ENCODE measurements at places on chromosomes 2 and 18.

DNA sequence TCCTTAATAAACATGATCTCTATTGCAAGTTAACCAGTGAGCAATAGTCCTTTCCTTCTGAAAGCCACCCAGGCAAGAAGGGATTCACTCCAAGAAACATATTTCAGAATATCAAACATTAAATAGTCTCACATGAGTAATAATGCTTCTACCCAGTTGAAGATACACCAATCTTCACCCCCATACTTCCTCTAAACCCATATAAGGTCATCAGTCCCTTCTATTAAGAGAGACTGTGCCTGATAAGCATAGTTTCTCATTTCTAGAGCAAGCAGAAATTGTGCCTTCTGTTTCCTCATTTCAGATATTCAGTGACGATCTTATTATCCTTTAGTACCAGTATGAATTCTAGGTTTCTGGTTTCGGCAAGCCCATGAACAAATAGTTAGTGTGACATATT is 64.6 kb downstream of the DSEL start:
- no peaks in the 10 kb centered on the region for H3K27me3 ChIP-seq
- no peak overlapping the region for H3K4me3 ChIP-seq
- H3K36me3 ChIP-seq: no peaks in the 10 kb centered on the region
- DNase-seq: no peak
- no peak overlapping the region for H3K27ac ChIP-seq

DNA sequence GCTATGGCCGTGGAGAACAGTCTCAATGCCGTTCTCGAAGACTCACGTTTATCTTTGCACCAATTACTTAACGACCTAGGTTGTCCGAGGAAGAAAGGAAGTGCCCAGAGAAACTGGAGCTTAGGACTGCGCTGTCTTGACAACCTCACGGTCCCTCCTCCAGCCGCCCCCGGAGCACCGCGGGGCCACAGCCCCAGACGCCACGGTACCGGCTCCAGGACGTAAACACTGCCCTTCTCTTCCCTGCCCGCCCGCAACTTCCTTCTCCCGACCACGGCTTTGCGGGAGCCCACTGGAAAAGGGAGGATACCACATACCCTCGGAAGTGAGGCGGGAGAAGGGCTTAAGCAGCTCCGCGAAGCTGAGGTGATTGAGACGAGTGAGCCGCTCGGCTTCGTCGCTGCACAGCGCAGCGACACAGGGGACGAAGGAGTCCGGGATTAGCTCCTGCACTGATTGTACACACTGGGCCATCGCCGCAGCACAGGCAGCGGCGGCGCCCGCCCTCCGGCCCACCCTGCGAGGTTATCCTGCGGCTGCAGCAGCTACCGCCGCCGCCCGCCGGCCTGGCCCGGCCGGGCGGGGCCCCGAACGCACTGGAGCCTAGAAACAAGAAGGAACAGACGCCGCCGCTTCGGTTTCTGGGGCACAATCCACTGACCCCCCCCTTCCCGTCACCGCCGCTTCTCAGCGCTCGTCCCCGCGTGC is 483 bp downstream of the TRAPPC8 start:
- peak overlapping the region; percentile 93 for H3K27ac ChIP-seq
- peaks cover 13% of the 10 kb centered on the region for H3K4me1 ChIP-seq
- DNase-seq: peak; percentile 17
- H3K4me3 ChIP-seq: peak overlapping the region; percentile 91

DNA sequence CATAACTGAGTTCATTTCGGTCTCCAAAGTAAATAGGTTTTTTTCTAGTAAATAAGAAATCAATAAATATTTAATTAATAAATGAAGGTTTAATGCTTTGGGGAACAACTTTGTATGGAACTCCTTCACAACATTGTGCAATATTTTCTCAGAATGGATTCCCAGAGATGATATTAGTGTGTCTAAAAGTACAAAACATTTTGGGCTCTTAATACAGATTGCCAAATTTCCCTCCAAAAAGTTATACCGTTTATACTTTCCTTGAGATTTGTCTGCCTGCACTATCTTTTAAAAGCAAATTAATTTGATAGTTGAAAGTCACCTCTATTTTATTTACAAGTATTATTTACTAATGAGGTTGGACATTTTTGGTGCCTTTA is 151.8 kb downstream of the FAM161A start:
- H3K4me3 ChIP-seq: no peak overlapping the region
- no peaks in the 10 kb centered on the region for H3K4me1 ChIP-seq
- no peaks in the 10 kb centered on the region for H3K27me3 ChIP-seq
- no peak overlapping the region for H3K27ac ChIP-seq

GRCh38 chr18:23986600-23987359 is 27.8 kb upstream of the TTC39C start:
- H3K27me3 ChIP-seq: no peaks in the 10 kb centered on the region
- no peaks in the 10 kb centered on the region for H3K36me3 ChIP-seq
- H3K27ac ChIP-seq: no peak overlapping the region
- no peak for DNase-seq
- no peak overlapping the region for H3K4me3 ChIP-seq
- peaks cover 8% of the 10 kb centered on the region for H3K4me1 ChIP-seq

GRCh38 chr18:741931-742512 is 29.6 kb upstream of the ENOSF1 start:
- no peak overlapping the region for H3K4me3 ChIP-seq
- peaks cover 21% of the 10 kb centered on the region for H3K36me3 ChIP-seq
- H3K27ac ChIP-seq: no peak overlapping the region
- no peaks in the 10 kb centered on the region for H3K27me3 ChIP-seq

GRCh38 chr2:235577404-235578330 is 83.8 kb downstream of the AGAP1 start:
- no peaks in the 10 kb centered on the region for H3K36me3 ChIP-seq
- peak overlapping the region; percentile 91 for H3K27ac ChIP-seq
- peaks cover 50% of the 10 kb centered on the region for H3K4me1 ChIP-seq
- peak; percentile 54 for DNase-seq

DNA sequence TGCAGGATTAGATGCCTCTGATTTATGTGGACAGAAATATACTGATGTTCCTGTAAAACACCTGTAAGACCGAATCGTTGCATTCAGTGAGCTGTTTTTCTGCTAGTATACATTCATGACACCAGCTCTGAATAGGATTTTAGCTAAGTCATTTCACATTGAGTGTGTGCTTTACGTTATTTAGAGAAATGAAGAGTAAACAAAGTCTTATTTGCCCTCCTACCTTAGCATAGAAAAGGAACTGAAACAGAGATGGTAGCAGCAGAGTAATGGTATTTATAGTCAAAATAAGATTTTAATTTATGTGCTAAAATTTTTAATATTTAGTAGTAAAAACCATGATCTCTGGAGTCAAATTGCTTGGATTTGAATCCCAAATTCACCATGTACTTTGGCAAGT is 168.0 kb downstream of the CERS6 start:
- no peaks in the 10 kb centered on the region for H3K27me3 ChIP-seq
- no peaks in the 10 kb centered on the region for H3K4me1 ChIP-seq
- DNase-seq: no peak
- no peaks in the 10 kb centered on the region for H3K36me3 ChIP-seq
- H3K27ac ChIP-seq: no peak overlapping the region

DNA sequence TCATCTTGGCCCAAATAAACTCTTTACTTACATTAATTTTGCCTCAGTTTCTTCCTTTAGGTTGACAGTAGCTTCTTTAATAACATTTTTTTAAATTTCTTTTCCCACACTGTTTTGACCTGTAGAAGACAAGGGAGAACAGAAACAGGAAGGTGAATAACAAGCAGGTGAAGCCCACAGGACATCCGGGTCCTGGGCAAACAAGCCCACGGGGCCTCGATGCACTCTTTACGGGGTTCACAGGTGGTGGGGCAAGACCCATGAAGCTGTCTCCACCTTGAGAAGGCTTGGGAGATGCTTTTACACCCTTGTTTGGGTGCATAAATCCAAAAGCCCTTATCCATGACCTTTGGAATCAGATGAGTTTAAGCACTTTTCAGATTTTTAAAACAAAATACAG is 301.0 kb upstream of the MGAT5 start:
- H3K27me3 ChIP-seq: no peaks in the 10 kb centered on the region
- H3K27ac ChIP-seq: no peak overlapping the region
- DNase-seq: no peak
- H3K4me3 ChIP-seq: no peak overlapping the region

- H3K27ac ChIP-seq: no peak overlapping the region
- H3K4me3 ChIP-seq: no peak overlapping the region
- H3K27me3 ChIP-seq: no peaks in the 10 kb centered on the region
- H3K4me1 ChIP-seq: peaks cover 3% of the 10 kb centered on the region
- H3K36me3 ChIP-seq: peaks cover 35% of the 10 kb centered on the region
Observed at GRCh38 chr2:46950314-46950713, 34.7 kb upstream of the MCFD2 start.

DNA sequence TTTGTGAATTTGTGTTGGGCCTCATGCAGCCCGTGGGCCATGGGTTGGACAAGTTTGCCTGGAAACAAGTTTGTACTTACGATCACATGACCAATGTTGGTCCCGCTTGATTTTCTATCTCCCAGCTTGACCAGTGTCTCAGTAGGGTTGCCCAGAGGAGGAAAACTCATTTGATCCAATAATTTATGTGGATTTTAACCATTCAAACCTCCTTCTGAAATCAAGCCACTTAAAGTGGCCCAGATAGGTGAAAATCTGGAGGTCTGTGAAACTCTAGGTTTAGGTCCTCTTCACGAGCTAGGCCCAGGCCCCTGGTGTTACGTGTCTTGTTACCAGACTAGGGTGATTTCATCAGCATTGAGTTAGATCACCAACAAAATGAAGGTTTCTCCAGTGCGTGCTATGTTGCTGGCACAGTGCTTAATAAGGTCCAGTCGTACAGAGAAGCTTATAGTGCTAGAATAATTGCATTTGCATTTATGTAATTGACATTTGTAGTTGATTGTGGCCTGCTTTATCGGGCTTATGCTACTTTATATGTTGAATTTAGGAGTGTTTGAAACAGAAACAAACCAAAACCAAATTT is 4.4 kb downstream of the ACTR2 start:
- no peak overlapping the region for H3K4me3 ChIP-seq
- H3K27ac ChIP-seq: no peak overlapping the region
- no peaks in the 10 kb centered on the region for H3K27me3 ChIP-seq
- H3K4me1 ChIP-seq: peaks cover 10% of the 10 kb centered on the region
- no peak for DNase-seq
- peaks cover 8% of the 10 kb centered on the region for H3K36me3 ChIP-seq

DNA sequence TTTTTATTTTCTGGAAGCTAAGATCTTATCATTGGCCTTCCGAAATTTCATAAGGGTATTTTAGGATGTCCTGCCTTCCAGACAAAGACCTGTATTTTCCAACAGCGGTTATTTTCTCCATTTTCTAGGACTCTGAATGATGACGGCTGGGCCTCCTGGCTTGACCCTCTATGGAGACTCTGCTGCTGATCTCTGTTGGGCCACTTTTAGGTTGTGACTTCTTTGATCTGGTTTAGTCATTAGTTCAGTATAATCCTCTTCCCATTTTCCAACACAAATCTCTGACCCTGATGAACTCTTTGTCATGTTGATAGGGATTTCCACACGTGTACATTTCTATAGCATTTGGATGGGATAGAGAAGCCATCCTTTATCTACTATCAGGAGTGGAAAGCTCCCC is 93.7 kb downstream of the HS1BP3 start:
- no peak for DNase-seq
- H3K27ac ChIP-seq: no peak overlapping the region
- H3K4me3 ChIP-seq: no peak overlapping the region
- no peaks in the 10 kb centered on the region for H3K27me3 ChIP-seq

GRCh38 chr2:10094271-10094814 is 14.1 kb upstream of the CYS1 start:
- H3K36me3 ChIP-seq: no peaks in the 10 kb centered on the region
- DNase-seq: peak; percentile 62
- no peak overlapping the region for H3K4me3 ChIP-seq

- DNase-seq: no peak
- no peaks in the 10 kb centered on the region for H3K27me3 ChIP-seq
- H3K36me3 ChIP-seq: no peaks in the 10 kb centered on the region
- H3K27ac ChIP-seq: no peak overlapping the region
Observed at GRCh38 chr2:60966507-60967405, 50.8 kb upstream of the PEX13 start.

DNA sequence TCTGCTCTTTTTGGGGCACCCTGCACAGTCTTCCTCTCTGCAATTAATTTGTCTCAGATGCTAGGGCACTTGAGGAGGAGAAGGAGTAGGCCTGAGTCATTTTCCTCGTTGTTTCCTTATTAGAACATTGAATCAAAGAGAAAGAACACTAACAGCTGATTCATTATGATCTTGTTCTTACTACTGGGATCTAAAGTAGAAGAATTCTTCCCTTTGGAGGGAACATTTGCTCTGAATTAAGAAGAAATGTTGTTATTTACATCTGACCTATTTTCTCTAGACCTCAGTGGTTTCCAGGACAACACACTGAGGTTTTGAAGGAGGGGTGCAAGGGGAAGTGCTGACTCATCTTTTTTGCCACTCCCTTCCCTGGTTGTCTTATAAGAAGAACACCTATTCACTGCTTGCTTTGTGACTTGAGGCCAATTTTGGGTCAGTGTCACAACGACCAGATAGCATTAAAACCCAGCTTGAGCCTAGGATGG is 24.3 kb upstream of the STAT1 start:
- no peaks in the 10 kb centered on the region for H3K4me1 ChIP-seq
- H3K4me3 ChIP-seq: no peak overlapping the region
- H3K27me3 ChIP-seq: no peaks in the 10 kb centered on the region
- H3K36me3 ChIP-seq: no peaks in the 10 kb centered on the region
